Stimulated activated CD4-positive, alpha-beta T cell treated with anti-CD3 and anti-CD28 coated beads, Interleukin-1b, Interleukin-23, amount 100 ng/mL, for 1 hour (primary cell): ENCODE measurements at places on chromosomes 11 and 22.
A peak's percentile ranks its signal among the peaks of the same experiment; 100 is the strongest.

- DNase-seq = no peak
These were observed 3.3 kb downstream of the PARVG start for GRCh38 chr22:44184006-44184405.

- DNase-seq = no peak
These were observed 37.1 kb upstream of the SWAP70 start for GRCh38 chr11:9626496-9627394.

DNA sequence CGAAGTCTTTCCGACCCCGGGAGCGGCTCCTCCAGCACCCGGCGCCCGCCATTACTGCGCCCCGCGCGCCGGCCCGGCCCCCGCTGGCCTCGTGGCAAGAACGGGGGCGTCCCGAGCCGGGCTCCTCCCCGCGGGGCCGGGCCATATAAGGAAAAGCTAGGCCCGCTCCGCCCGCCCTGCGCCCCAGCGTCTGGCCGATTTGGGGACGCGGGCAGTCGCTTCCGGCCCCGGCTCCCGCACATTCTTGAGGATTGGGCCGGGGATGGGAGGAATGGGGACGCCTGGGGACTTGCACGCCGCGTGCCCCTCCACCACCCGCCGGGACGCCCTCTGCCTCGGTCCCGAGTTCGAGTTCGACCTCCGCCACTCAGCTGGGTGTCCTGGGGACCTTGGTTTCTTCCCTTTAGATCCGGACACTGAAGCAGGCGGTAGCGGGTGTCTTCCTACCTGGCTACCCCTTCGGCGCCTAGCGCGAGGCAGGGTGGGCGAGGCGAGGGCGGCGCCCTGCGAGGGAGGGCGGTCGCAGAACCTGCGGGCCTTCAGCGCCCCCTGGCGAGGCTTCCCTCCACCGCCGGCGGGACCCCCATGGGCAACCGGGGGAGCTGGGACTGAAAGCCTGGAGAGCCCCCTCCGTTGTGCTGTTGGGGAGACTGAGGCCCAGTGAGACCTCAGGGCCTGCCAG, 3.8 kb downstream of the SMTN start:
- DNase-seq = peak; percentile 69

DNA sequence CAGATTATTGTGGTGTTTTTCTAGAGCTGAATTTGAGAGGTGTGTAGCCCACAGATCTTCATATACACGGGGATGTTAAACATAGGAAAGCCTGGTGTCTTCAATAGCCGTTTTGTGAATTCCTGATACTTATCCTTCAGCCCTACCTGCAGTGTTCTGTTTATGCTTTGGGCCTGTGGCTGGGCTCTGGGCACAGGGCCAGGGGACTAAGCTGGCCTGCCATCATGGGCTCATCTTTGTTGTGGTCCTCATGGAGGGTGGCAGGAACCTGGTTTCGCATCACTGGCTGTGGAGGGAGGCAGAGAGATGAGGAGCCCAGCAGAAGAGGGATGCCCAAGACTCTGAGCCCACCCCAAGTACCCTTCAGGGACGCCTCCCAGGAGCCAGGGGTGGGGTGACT, 112.4 kb downstream of the CACNA1I start:
- DNase-seq = no peak

DNA sequence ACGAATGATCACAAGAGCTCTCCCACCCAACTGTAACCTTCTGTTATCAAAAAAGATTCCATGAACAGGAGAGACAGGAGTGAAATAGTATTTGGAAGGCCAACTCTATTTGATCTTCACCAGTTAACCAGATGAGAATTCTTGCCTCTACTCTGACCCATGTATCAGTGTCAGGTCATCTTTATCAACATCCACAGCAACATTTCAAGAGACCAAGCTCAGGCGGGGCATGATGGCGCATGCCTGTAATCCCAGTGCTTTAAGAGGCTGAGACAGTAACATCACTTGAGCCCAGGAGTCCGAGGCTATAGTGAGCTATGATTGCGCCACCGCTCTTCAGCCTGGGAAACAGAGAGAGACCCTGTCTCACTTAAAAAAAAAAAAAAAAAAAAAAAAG, 62.3 kb downstream of the GAB2 start:
- DNase-seq = no peak

DNA sequence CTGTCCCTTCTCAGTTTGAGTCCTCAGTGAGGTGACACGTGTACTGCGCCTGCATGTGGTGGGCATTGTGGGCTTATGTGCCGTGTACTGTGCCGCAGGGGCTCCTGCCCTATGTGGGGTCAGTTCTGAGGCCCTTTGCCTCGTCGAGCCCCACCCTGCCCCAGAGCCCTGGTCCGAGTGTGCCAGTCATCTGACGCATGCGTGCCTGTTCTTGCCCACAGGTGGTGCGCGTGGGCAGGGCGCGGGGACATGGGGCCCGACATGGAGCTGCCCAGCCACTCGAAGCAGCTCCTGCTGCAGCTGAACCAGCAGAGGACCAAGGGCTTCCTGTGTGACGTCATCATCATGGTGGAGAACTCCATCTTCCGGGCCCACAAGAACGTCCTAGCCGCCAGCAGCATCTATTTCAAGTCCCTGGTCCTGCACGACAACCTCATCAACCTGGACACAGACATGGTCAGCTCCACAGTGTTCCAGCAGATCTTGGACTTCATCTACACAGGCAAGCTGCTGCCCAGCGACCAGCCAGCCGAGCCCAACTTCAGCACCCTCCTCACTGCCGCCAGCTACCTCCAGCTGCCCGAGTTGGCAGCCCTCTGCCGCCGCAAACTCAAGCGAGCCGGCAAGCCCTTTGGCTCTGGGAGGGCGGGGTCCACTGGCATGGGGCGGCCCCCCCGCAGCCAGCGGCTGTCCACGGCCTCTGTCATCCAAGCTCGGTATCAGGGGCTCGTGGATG, 22.3 kb upstream of the TMEM191C start:
- no peak for DNase-seq

DNA sequence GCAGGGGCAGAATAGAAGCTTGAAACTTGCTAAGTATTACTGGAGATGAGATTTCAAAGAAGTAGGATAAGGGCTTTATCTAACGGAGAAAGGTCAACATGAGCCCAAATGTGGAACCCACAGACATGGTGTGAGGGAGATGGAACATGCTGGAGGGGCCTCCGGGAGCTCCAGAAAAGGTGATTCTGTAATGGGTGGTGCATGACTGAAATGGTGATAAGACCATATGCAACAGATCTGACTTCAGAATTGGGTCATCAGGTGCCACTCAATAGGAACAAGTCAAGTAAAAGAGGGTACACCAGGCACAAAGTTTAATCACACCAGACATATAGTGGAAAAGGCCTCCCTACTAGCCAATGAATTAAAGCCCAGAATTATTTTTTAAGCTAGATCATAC, 7.9 kb upstream of the CEP295 start:
- DNase-seq = no peak

- no peak for DNase-seq
These were observed 663 bp downstream of the MYH9 start for GRCh38 chr22:36386900-36387708.

GRCh38 chr11:1149545-1149944, 8.2 kb upstream of the MUC5AC start:
- no peak for DNase-seq

DNA sequence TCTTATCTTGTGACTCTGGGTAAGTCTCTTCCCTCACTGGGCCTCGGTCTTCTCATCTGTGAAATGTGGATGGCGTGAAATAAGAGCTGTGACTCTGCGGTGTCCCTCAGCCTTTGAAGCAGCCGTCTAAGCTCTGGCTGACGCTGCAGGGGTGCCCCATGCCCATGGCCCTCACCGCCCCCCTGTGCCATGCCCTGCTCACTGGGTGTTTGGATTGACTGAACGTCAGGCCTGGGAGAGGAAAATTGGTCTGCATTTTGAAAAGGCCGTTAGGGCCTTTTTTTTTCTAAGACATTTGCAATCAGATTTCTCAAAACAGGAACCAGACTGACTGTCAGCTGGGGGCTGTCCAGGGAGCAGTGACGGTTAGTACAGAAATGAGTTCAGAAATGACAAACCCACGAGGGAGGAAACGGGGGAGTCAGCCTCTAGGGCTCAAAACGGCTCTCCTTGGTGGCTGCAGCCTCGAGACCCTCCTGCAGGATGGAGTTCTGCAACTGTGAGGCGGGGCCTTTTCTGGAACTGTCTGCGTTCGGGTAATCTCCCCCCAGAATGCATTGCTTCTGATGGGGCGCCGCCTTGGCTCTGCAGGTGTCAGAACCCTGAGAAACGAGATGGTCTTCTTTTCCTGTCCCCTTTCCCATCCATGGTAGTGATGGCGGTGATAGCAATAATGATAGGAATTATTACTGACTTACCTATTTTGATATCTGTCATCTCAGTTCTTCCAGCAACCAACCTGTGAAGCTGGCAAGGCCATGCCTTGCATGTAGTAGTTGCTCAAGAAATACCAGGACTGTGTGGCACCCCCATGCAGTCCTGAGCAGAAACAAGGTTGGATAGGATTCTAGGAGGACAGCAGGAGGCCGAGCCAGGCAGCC, 2.0 kb downstream of the GRK2 start:
- DNase-seq = no peak

DNA sequence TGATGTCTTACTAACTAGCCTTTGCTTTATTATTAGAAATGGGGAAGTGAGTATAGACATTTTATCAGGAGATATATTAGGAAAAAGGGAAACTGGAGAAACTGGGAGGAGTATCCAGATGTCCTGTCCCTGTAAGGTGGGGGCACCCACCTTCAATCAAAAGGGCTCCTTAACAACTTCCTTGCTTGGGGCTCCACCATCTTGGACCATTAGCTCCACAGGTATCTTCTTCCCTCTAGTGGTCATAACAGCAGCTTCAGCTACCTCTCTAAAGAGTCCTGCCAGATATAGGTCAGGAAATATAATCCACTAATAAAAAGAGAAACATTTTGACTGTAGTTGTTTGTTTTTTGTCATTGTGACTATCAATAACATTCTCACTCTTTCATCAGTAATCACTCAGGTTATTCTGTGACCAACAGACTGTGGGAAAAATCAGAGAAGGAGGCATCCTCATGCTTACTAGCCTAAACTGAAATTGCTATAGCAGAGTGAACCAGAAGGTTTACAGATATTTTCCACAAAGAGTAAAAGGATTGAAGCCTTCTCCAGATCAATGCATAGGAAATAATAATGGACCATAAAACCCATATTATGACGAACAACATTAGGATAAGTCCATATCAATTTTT, 10.4 kb downstream of the OR51B4 start:
- DNase-seq = no peak

GRCh38 chr11:91303749-91304148, 920.9 kb upstream of the FAT3 start:
- no peak for DNase-seq

DNA sequence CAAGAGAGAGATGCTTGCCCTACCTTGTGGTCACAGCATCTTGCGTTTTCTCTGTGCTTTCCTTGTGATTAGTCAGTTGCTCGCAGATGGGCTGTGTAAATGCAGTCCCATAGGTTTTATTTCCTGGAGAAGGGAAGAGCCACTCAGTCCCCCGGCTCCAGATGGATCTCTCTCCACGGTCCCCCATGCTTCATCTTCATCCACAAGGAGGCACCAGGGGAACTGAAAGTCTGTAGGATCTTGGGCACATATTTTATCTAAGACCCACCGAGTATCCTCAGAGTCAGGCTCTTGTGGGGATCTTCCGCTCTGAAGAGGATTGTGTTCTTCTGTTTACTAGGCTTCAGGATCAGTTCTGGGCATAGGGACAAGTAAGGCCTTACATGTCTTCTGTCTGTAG, 66.8 kb upstream of the E2F8 start:
- no peak for DNase-seq

DNA sequence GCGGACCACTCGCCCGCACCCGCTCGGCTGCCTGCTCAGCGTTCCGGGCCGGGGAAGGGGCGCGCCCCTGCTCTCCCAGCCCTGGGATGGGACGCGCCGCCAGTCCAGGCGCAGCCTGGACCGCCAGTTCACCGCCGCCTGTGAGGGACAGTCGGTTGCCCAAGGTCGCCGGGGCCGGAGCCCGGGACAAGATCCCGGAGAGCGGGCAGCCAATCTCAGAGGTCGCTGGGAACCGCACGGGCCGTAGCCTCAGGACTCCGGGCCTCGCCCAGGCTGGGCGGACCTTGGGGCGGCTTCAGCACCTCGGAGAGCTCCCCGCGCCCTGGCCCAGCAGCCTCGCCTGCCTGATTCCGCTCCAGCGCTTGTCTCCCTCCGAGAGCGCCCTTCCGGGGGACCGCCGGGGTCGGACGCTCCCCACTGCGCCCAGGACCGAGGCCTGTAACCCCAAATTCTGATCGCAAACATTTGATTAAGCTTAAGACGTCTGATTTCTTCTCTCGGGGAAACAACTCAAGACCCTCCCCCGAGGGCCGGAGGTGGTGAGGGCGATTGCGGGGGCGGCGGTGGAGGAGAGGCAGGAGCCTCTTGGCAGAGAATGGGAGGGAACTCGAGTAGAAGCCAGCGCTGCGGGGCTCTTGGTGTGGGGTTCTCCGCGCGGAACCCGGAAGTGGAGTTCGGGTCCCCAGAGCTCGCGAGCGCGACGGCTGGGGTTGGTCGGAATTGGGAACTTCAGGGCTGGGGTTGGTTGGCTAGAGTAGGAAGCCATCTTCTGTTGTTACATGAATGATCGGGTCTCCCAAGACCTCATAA, 1.1 kb upstream of the CHRM4 start:
- DNase-seq = peak; percentile 67

- no peak for DNase-seq
These were observed 60.0 kb upstream of the PLET1 start for GRCh38 chr11:112320668-112321067.

GRCh38 chr11:120086651-120087050, 51.3 kb downstream of the TRIM29 start:
- DNase-seq = no peak

- no peak for DNase-seq
These were observed 15.7 kb upstream of the PAX6 start for GRCh38 chr11:31826536-31827438.

- DNase-seq = no peak
These were observed 1.5 kb downstream of the LARGE1 start for GRCh38 chr22:33918676-33919365.

- DNase-seq = no peak
These were observed 122.7 kb downstream of the FCHSD2 start for GRCh38 chr11:73019449-73019848.

GRCh38 chr11:84722583-84723108, 904.5 kb downstream of the DLG2 start:
- no peak for DNase-seq

DNA sequence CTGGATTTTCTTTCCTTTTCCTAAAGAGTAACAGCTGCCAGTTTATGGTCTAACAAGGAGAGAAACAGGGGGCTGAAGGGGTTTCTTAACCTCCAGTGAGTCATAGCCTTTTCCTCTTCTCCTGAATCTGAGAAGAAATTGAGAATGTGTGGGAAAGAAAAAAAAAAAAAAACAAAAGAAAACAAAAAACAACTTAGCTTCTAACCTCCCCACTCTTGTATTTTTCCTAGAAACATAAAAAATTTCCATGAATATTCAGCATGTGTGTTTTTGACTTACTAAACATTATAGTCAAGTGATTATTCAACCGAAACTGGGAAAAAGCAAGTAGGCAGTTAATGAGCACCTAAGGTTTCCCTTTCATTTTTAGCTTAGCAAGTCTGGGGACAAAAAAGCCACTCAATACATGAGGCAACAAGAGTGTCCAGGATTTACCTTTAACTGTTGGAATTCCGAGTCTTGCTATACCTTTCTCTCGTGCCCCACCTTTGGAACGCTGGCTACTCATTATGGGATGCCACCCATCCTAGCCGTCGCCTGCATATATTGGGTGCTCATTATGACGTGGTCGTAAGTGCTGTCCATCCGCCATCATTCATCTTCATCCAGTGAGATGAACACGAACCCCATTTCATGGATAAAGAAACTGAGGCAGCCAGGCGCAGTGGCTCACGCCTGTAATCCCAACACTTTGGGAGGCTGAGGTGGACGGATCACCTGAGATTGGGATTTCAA, 2.4 kb downstream of the ASPHD2 start:
- no peak for DNase-seq

GRCh38 chr11:59801981-59802638, 8.5 kb downstream of the MRPL16 start:
- no peak for DNase-seq

GRCh38 chr11:63869171-63869591, 30.3 kb downstream of the MARK2 start:
- DNase-seq = no peak
